Osteoblast (primary cell): ENCODE measurements at places on chromosomes 11 and 22. TPM values are rescaled to one million over a fixed set of nuclear protein-coding genes. Genes with fewer than 3 reads are reported as not detected.
A peak's percentile ranks its signal among the peaks of the same experiment; 100 is the strongest.

- no peaks in the 10 kb centered on the region for H3K27me3 ChIP-seq
- peaks cover 5% of the 10 kb centered on the region for H3K4me1 ChIP-seq
- H3K36me3 ChIP-seq: no peaks in the 10 kb centered on the region
- no peak overlapping the region for H3K27ac ChIP-seq
- DNase-seq: no peak
- H3K4me3 ChIP-seq: no peak overlapping the region
Observed at GRCh38 chr22:33481550-33481949, 423.4 kb upstream of the SYN3 start.

DNA sequence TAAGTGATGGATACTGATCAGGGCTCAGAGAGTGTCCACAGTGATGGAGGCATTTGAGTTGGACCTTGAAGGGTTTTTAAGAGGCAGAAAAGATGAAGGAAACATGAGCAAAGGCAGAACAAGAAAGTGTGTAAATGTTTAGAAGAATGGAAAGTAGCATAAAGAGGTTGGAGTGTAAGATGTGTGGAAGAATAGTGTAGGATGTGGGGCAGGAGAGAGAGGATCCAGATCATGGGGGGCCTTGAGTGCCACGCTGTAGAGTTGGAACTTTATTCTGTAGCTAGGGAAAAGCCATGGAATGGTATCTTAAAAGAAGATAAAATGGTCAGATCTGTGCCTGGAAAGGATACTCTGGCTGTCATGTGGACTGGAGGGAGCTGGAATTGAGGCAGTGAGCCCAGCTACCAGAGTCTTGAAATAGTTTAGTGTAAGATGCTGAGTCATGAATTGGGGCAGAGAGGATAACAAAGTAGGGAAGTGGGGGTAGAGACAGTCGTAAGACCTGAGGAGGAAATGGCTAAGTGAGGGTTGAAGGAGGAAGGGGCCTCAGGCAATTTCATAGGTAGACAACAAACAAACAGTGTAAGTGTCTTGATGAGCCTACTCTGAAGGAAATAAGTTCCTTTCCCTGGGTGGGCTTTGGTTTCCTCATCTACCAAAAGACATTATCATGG, 6.7 kb downstream of the KCNE3 start:
- H3K36me3 ChIP-seq: no peaks in the 10 kb centered on the region
- no peak overlapping the region for H3K27ac ChIP-seq
- peaks cover 3% of the 10 kb centered on the region for H3K27me3 ChIP-seq
- DNase-seq: peak; percentile 90
- H3K4me3 ChIP-seq: no peak overlapping the region
- H3K4me1 ChIP-seq: peaks cover 8% of the 10 kb centered on the region

- DNase-seq: no peak
- H3K4me3 ChIP-seq: no peak overlapping the region
- H3K27ac ChIP-seq: no peak overlapping the region
- H3K36me3 ChIP-seq: peaks cover 15% of the 10 kb centered on the region
- no peaks in the 10 kb centered on the region for H3K27me3 ChIP-seq
- peaks cover 7% of the 10 kb centered on the region for H3K4me1 ChIP-seq
Observed at GRCh38 chr22:38776086-38776485, 17.9 kb downstream of the DNAL4 start.

Gene TEX54
- not detected in 2 replicates for total RNA-seq

DNA sequence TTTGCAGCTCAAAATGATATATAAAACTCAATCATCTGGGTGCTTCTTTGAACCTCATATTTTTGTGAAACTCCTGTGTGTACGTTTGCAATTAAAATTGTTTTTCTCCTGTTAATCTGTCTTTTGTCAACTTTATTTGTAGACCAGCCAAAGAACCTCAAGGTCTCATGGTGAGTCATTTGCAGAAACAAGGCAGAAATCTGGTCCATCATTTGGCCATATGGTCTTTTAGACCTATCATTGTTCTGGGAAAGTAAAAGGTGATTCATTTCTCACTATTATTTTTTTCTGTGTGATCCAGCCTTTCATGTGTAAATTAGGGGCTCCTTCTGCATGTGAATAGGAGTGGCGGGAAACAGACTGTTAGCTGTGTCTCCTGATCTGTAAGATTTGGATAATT, 399.1 kb upstream of the DDI1 start:
- no peaks in the 10 kb centered on the region for H3K27me3 ChIP-seq
- H3K36me3 ChIP-seq: no peaks in the 10 kb centered on the region
- no peak overlapping the region for H3K4me3 ChIP-seq
- DNase-seq: peak; percentile 59

DNA sequence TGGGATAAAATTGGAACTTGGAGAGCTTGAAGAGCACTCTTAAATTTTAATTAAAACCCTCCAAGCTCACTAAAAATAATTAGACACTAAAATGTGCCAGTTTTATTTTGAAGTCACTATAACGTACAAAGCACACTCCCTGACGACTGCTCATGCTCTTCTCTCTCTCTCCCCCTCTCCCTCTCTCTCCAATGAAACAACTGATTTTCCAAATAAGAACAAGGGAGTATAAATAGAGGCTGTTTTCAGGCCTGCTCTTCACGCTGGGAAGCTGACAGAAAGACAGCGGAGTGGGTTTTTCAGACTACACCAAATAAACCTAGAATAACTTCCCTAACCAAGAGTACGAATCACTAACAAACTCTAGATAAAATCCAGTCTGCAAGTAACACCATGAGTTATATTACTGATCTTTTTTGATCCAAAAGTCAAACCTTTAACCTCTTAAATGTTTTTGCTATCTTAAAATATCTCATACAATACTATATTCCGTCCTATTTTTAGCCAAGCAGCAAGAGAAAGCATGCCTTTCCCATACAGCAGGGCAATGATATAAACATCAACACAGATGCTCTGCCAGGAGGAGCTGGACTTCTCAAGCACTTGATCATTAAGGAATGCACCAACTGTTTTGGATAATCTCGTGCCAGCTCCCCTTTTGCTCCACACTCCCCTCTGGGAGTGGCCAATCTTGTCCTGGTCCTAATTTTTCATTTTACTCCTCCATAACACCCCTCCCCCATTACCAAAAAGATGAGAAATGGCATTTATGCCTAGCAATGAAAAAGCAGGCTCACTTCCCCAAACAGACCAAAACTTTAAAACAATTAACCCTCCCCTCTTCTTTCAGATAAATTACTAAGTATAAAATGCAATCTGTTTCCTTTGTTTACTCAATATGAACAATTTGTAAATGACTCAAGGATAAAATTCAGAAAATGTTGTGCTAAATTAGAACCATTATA, 116.9 kb downstream of the SOX6 start:
- no peak overlapping the region for H3K27ac ChIP-seq
- no peaks in the 10 kb centered on the region for H3K27me3 ChIP-seq
- H3K4me1 ChIP-seq: no peaks in the 10 kb centered on the region
- no peak overlapping the region for H3K4me3 ChIP-seq
- no peaks in the 10 kb centered on the region for H3K36me3 ChIP-seq

GRCh38 chr22:44389926-44390612, 77.3 kb upstream of the SHISAL1 start:
- DNase-seq: peak; percentile 65
- H3K36me3 ChIP-seq: no peaks in the 10 kb centered on the region
- H3K4me3 ChIP-seq: no peak overlapping the region
- H3K4me1 ChIP-seq: no peaks in the 10 kb centered on the region
